GM19239 (cell line): ENCODE measurements at places on chromosomes 5 and 9.

GRCh38 chr5:56190497-56190896 is 42.6 kb downstream of the ANKRD55 start:
- no peak for DNase-seq

DNA sequence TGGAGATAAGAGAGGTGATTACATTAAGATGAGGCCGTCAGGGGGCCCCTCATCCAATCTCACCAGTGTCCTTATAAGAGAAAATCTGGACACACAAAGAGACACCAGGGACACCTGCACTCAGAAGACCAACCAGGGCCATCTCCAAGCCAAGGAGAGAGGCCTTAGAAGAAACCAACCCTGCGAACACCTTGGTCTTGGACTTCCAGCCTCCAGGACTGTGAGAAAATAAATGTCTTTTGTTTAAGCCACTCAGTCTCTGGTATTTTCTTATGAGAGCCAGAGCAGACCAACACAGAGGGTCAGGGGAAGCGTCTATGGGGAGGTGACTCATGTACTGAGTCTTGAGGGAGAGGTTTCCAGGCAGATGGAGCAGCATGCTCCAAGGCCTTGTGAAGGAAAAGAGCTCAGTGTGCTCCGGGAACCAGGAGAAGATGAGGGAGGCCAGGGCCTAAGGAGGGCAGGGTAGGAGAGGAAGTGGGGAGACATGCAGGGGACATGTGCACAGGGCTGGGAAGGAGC is 5.4 kb downstream of the PHYKPL start:
- DNase-seq, result no peak

- peak; percentile 62 for DNase-seq
Measured at GRCh38 chr5:150625831-150626746, 14.4 kb upstream of the SYNPO start.

- DNase-seq, result no peak
Measured at GRCh38 chr9:71306134-71306533, 184.7 kb upstream of the TRPM3 start.

GRCh38 chr9:134624621-134625181 is 16.9 kb upstream of the COL5A1 start:
- no peak for DNase-seq

DNA sequence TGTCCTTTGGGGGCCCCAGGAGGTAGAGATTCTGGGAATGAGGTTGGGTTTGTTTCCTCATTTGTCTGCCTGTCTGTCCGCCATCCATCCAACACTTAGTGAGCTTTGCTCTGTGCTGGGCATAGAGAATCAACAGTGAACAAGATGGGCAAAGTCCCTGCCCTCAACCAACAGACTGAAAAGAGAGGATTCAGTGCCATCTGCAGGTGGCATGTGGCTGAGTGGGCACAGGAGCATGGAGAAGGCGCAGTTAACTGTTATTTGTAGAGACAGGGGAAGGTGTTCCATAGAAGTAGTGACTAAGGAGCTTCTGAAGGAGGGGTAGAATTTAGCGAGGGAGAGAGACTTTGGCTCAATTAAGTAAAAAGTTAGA is 23.1 kb downstream of the POLR1E start:
- DNase-seq, result no peak

GRCh38 chr9:29456940-29457339 is 1883.7 kb upstream of the C9orf72 start:
- no peak for DNase-seq

DNA sequence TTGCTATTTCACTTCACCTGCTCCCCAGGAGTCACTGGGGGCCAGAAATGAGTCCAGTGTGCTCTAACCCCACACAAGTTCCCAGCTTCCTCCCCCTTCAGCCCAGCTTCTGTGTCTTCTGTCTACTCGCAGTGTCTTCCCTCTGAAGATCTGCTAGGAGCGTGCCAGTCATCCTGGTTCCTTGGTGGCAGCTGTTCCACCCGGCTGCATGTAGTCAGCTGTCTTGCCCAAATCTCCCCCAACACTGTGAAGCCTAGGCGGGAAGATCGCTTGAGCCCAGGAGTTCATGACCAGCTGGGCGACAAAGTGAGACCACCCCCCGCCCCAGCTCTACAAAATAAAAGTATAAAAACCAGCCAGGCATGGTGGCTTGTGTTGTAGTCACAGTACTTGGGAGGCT is 154.0 kb downstream of the GDNF start:
- no peak for DNase-seq

DNA sequence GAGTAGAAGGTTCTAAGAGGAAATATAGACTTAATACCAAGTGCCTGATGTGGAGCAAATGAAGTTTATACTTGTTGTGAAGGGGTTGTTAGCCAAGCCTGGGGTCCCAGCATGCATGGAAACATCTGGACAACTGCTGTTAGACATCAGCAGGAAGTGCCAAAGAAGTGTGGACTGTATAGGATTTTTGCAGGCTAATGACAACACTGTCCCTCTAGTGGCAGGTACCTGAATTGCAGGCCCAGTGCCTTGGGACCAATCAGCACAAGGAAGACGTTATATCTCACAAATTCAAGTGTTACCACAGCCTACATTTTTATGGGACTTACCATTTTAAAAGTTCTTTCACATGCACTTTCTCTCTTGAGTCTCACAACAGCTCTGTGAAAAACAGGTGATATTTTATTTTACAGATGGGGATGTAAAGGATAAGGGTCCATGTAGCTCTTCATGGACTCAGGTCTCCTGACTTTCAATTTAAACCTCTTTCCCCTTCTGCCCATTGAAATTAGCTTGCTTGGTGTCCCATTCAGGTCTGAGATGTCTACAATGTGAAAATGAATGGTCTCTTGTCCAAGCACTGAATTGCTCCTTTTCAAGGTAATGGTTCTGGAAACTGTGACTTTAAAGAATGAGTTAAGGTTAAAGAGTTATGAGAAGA is 89.0 kb upstream of the MAP1B start:
- peak; percentile 25 for DNase-seq

DNA sequence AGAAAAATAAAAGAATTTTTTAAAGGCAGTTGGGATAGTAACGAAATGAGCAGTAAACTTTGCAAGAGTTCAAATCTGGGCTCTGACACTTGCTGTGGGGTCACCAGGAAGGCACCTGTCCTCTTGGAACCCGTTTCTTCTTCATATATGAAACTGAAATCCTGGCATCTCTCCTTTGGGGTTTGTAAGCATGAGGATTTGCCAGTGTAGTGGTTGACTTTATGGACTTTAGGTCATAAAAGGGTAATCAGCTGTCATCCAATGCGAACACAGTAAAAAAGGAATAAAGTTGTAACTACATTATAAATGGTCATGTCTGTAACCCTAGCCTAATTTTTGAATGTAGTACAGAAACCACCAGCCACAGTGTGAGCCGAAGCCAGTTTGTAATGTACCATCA is 1.3 kb downstream of the RAB14 start:
- no peak for DNase-seq

- no peak for DNase-seq
Measured at GRCh38 chr5:172594867-172595466, 46.1 kb upstream of the NEURL1B start.

DNA sequence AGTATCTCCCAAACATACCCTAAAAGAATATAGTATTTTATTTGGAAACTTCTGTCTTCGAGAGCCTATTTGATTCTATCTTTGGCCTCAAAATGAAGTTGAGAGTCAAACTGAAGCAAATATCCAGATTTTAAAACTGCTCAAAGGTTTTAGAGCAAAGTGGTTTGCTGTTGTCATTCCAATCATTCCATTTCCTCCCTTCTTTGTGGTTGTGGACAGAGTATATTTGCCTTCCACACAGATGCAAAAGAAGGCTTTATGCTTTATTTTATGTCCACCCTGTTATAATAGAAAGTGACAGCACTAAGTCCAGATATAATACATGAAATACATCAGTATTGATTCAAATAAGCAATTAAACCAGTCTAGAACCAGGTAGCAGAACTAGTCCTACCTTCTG is 12.4 kb downstream of the GZMK start:
- no peak for DNase-seq

DNA sequence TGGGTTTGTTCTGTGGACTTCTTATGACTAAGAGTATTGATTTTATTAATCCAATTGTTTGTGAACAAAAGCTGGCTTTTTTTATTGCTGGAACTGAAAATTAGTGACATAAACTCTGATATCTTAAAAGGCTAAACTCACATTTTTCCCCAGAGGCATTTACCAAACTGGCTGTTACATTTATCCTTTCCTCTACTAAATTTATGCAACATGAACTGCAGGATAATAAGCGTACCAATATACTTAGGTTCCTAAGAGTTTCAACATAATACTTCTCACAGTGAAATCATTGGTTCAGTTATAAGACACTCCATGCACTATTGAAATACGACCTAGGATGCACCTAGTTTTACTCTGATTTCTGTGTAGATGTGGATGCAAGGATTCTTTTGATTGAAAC is 560.8 kb upstream of the WWC1 start:
- DNase-seq, result no peak

GRCh38 chr9:76866689-76867088 is 39.2 kb downstream of the PRUNE2 start:
- no peak for DNase-seq

- no peak for DNase-seq
Measured at GRCh38 chr9:89808756-89809181, 204.0 kb downstream of the GADD45G start.

GRCh38 chr5:133316346-133317343 is 264.8 kb downstream of the HSPA4 start:
- DNase-seq, result no peak

DNA sequence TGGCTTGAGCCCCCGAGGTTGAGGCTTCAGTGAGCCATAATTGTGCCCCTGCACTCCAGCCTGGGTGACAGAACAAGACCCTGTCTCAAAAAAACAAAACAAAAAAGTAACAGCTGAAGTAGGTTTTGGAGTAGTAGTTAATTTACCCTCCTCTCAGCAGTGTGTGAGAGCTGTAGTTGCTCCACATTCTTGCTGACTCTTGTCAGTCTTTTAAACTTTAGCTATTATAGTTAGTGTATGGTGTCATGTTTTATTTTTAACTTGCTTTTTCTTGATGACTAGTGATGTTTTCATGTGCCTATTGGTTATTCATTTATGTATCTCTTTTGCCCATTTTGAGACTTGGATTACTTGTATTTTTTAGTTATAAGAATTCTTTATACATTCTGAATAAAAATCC is 52.9 kb upstream of the DHFR start:
- no peak for DNase-seq

DNA sequence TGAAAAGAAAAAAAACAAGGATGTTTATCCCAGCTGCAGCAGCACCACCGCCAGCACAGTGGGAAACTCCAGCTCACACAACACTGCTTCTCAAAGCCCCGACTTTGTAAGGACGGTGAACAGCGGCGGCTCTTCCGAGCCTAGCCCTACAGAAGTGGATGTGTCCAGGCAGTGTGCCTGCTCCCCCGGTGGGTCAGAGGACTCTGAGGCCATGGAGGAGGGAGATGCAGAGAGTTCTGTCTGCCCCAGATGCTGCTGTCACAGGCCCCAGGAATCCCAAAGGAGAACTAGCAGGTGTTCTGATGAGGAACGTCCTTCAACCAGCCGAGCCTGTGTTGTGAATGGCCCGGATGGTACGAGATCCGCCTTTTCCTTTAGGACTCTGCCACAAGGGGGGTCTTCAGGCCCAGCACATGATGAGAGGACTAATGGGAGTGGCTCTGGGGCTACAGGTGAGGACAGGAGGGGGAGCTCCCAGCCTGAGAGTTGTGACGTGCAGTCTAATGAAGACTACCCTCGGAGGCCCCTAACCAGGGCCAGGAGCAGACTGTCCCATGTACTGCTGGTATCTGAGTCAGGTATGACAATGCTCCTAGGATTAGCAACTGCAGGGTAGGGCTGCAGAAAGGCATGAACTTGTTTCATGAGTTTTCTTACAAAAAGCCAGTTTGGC is 43.7 kb downstream of the FBXO38 start:
- no peak for DNase-seq

DNA sequence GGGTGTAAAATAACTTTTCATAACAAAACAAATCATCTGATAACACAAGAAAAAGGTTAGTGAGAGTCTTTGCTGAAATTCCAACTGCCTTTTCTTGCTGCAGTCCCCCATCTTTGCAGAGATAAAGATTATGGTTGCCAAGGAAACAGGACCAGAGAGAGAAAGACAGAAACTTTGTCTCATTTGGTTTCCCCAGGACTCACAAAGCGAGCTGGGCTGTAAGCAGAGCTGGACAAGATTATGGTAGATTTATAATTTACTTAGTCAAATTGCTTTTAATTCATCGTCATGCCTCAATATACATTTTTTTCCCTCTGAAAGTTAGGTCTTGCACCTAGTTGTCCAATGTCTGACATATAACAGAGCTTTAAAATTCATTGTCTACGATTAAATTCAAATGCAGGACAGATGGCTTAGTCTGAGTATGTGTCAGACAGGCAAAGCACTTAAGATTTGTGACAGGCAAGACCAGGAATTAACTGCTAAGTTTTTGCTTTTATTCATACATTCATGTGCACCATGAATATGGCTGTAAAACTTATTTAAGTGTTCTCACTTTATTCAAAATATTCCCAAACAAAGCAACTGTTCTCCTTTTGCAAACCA is 17.4 kb downstream of the ENC1 start:
- DNase-seq, result no peak

GRCh38 chr5:163604013-163604412 is 98.6 kb downstream of the MAT2B start:
- DNase-seq, result no peak

GRCh38 chr5:153601377-153601776 is 110.9 kb downstream of the GRIA1 start:
- DNase-seq, result peak; percentile 8

GRCh38 chr5:173925449-173926071 is 37.4 kb downstream of the CPEB4 start:
- DNase-seq, result no peak

DNA sequence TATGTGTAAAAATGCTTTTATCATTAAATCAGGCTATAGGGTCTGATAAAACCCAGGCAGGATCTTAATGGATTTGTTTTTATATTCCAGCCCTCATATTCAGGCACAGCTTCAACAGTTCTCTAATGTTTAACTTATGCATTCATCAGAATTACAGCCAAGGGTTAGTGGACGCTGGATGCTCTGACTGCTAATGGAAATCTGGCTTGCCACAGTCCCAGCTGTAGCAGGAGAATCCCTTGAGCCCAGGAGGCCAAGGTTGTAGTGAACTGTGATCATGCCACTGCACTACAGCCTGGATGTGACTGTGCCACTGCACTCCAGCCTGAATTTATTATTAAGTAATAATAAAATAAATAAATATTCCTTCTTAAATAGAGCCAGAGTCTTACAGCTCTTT is 98.0 kb downstream of the SLC25A46 start:
- DNase-seq, result no peak

- DNase-seq, result no peak
Measured at GRCh38 chr5:67202828-67203227, 6.2 kb upstream of the CD180 start.

- no peak for DNase-seq
Measured at GRCh38 chr5:102294886-102295395, 1.1 kb downstream of the SLCO4C1 start.

GRCh38 chr5:125455041-125455440 is 708.6 kb upstream of the ZNF608 start:
- no peak for DNase-seq

- DNase-seq, result no peak
Measured at GRCh38 chr5:173468821-173469251, 140.6 kb upstream of the STC2 start.

DNA sequence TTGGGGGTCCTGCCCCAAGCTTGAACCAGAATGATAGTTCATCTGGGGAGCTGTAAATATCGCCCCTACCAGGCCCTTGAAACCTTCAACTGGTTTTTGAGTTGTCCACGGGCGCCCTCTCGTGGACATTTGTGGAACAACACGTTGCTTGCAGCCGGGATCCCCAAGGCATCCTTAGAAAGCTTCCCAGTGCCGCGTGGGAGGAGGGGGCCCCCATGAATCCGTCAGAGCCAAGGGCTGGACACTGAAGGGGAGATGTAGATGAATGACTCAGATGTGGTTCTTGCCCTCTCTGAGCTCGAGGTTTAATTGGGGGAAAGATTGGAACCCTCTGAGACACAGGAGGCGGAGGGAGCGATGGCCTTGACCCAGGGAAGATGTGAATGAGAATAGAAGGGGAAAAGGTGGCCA is 31.8 kb upstream of the ORM1 start:
- peak; percentile 60 for DNase-seq
